IMR-90 (cell line): ENCODE measurements at places on chromosomes 1 and 21. TPM values are rescaled to one million over a fixed set of nuclear protein-coding genes. Genes with fewer than 3 reads are reported as not detected.

REN gene
- 0.28 and 0.54 TPM in 2 replicates for total RNA-seq

ADCY10 gene
- under 0.01 TPM in 2 replicates for total RNA-seq

- no peak for DNase-seq
Measured at GRCh38 chr1:34866762-34867109, 7.2 kb upstream of the SMIM12 start.

- DNase-seq, result no peak
Measured at GRCh38 chr1:198196630-198197029, 39.8 kb downstream of the NEK7 start.

DNA sequence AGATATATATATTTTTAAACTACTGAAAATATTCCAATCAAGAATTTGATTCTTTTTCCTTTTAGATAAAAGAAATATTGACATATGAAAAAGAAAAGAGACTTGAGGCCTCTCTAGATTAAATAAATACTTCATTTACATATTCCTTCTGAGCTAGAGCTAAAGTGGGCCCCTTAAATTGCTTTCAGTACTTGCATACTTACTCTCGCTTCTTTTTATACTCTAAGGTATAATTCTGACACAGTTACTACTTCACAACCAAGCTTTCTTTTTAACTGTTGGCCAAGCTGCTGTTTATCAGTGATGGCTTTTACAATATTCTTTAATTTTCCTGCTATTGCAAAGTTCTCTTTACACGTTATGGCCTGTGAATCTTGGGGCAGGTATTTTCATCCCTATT, 24.6 kb downstream of the EXTL2 start:
- DNase-seq, result no peak
